ENCODE measurements at places on chromosomes 1 and 21. TPM values are rescaled to one million over a fixed set of nuclear protein-coding genes. Genes with fewer than 3 reads are reported as not detected.

The UBL4B gene
- total RNA-seq, result not detected

The DISC1 gene
- total RNA-seq, result 3.3 TPM

The FAM151A gene
- total RNA-seq, result not detected

DNA sequence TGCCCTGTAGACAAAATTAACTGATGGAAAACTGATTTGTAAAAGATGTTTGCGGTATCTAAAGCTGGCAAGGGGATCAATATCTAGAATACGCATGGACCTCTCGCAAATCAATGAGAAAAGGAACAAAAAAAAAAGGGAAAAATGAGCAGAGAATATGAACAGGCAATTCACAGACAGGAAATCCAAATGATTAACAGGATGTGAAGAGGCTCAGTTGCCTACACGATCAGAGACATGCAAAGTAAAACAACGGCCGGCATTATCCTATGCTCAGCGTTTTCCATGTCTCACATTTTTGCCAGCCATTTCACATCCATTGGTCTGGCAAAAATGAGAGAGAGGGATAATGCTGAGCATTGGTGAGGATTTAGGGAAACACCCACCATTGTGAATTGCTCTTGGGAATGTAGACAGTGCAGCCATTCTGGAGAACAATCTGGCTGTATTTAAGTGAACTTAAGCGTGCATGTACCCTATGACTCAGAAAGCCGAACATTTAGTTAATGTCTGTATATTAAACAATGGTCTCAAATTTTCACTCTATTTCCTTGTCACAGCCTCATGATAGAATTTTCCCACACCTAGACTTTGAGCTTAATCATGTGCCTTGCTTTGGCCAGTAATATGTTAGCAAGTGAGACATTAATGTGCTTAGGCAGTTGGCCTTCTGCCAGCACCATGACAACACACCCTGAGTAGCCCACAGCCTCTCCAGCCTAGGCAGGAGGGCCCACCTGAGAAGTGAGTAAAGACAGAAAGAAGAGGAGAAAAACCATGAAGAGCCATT, 61.0 kb upstream of the NBPF3 start:
- DNase-seq, result no peak

GRCh38 chr1:166040202-166040997, 126.4 kb downstream of the FAM78B start:
- no peak for DNase-seq
